Iris pigment epithelial cell (primary cell): ENCODE measurements at places on chromosomes 16 and 17.
A peak's percentile ranks its signal among the peaks of the same experiment; 100 is the strongest.

GRCh38 chr17:80558046-80558445 is 13.4 kb downstream of the RPTOR start:
- DNase-seq = no peak

GRCh38 chr16:86584726-86585721 is 6.7 kb downstream of the FOXL1 start:
- DNase-seq = peak; percentile 76

- no peak for DNase-seq
These were observed 249.6 kb upstream of the AXIN2 start for GRCh38 chr17:65811043-65811442.

DNA sequence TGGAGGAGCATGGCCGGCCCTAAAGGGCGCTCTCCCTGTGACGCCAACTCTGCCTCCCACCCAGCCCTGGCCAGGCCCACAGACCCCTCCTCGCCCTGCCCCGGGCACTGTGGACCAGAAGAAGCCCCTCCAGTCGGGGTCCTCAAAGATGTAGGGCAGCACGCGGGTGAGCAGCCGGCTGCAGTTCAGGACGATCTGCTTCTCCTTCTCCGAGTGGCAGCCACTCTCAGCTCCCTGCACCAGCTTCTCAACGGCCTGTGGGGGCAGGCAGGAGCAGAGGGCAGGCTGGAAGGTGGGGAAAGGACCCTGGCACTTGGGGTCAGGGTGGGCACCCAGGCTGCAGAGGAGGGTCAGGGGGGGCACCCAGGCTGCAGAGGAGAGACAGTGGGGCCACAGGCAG is 8.9 kb downstream of the HID1 start:
- DNase-seq = no peak

DNA sequence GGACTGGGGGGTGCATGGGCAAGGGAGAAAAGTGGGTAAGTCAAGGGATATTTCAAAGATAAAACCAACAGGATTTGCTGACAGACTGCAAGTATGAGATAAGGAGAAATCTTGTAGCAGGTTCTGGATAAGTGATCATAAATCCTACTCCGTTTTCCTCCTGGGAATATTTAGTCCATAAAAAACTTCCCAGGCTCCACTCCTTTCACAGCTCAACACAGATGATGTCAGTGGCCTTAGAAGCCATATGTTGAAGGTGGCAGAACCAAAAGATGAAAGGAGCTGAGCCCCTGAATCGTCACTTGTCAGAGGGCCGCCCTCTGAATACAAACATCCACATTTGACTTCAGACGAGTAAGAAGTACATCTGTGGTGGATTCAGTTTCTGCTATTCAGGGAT is 71.7 kb downstream of the GRIN2A start:
- no peak for DNase-seq

- no peak for DNase-seq
These were observed 293.1 kb upstream of the FOXF1 start for GRCh38 chr16:86217001-86217890.

DNA sequence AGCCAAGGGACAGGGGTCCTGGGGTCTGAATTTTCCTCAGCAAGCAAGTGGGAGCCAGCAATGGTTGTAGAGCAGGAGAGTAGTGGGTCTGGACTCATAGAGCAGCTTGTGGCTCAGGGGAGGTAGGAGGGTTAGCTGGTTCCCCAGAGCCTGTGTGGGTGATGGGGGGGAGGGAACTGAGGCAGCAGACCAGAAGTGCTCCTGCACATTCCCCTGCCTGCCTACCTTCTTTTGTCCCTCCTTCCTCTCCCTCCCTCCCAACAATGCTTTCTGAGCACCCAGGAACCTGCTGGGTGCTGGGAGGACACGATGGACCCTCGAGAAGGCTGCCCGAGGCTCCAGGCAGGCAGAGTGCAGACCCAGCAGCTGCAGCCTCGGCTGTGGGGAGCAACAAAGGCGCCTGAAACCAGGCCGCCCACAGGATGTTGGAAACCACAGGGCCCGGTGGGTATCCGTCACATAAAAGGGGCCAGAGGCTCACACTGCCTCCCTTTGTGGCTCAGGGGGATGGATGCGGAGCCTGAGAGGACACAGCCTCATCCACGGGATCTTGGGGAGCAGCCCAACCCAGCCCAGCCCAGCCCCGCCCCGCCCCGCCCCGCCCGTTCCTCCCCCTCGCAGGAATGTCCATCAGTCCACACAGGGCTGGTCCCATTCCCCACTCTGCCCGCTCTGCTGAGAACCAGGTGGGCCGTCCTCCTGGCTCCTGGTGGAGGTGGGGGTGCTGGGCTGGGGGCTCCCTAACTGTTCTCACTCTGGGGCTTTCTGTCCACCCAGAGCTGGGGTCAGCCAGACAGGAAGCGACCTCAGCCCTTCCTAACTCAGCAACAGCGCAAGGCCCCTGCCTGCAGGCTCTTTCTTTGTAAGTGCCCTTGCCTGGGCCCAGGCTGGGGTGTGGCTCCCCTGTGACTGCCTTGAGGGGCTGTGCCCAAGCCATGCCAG is 1.7 kb upstream of the NLRC3 start:
- DNase-seq = no peak

DNA sequence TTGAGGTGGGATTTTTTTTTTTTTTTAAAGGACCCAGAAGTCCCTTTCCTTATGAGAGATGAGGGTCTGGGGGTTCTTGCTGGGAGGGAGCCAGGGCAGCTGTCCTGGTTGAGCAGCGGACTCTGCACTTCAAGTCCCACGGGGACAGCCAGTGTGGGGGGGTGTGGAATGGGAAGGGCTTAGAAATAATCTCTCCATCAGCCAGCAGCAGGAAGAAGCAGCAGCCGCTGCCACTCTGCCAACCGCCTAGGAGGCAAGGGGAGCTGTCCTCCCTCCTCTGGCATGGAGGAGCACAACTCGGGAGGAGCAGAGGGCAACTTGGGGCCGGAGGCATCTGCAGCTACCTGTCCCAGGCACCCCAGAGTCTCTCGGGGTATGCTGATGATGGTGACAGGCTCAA is at the start of gene KCNG4:
TSS of gene KCNG4 (minus strand) at position 104 of the 400 bp plus-strand sequence. CDS start 2,527 bp downstream, outside the sequence.
- no peak for DNase-seq

DNA sequence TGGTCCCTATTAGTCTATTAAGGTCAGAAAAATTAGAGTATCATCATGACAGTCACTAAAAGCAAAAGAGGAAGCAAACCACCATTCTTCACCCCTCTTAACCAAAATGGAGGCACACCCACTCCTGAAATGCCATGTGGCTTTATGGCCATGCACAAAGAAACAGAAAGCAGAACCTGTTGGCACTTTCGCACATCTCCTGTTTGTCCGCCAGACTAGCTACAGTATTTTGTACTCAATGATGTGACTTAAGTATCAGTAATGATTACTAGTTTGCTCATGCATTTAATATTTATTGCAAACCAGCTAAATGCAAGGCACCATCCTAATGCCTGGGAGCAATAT is 70.2 kb upstream of the GNAO1 start:
- DNase-seq = no peak

- no peak for DNase-seq
These were observed 9.2 kb upstream of the TNFRSF13B start for GRCh38 chr17:16980813-16981731.

- DNase-seq = no peak
These were observed 33.1 kb upstream of the PHB1 start for GRCh38 chr17:49447628-49448302.

GRCh38 chr16:17369421-17370222 is 101.1 kb downstream of the XYLT1 start:
- no peak for DNase-seq

DNA sequence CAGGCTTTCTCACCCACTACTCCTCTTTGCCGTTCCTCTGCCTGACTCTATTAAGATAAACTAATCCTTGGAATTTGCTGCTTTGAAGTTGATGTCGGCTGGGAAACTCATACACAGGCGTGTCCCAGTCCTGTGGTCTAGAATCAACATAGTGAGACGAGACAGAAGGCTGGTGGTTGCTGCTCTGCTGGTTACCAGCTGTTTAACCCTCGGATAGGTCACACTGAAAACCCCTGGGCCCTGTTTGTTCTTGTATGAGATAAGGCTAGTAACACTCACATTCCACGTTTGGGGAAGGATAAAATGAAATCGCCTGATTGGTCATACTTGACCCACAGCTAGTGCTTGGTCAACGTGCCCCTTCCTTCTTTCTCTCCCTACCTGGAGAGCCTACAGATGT is 517.0 kb downstream of the CDH13 start:
- peak; percentile 82 for DNase-seq

DNA sequence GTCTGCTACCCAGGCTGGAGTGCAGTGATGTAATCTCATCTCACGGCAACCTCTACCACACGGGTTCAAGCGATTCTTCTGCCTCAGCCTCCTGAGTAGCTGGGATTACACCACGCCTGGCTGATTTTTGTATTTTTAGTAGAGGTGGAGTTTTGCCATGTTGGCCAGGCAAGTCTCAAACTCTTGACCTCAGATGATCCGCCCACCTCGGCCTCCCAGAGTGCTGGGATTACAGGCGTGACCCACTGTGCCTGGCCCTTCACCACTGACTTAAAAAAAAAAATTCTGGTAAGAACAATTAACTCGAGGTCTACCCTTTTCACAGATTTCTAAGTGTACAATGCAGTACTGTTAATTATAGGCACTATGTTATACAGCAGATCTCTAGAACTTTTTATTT is 279.4 kb downstream of the PARN start:
- DNase-seq = no peak

- no peak for DNase-seq
These were observed 39.4 kb downstream of the WDR45B start for GRCh38 chr17:82608816-82609215.

DNA sequence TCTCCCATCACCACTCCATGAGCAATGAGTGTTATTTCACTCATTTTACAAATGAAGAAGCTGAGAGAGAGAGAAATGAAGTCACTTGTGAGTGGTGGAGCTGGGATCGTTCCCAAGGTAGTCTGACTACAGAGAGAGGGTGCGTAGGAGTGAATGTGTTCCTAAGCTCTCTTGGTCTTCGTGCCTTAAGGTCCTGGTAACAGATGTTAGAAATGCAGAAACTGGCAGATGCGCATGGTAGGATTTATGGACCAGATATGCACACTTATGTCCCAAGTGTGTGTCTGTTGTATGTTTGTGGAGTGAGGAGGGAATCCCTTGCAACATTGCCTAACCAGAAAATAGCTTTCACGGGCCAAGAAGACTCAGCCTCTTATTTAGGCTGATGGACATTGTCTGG is 93.2 kb upstream of the ZNF469 start:
- DNase-seq = no peak

GRCh38 chr16:49422896-49423295 is 49.3 kb downstream of the C16orf78 start:
- DNase-seq = no peak

DNA sequence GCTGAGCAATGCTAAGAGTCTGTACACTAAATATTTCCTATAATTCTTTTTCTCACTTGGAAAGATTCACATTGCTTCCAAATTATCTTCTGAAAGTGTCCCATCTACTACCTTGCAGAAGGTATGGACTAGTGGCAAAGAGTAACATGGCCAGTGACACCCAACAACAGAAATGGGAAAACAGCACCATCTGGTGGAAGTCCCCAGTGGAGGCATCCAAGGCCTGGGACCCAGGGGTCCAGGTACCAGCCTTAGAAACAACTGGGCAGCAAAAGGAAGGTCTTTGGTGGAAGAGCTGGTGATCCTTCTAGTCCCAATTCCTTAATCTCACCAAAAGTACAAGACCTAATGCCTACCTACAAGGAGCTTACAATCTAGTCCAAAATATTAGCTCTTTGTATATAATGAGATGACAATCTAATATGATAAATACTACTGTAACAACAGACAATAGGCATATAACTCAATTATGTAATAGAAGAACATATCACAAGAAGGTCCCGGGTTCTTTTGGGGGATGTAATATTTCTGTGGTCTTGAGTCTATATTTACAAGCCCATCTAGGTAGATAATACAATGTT is 55.3 kb downstream of the SKAP1 start:
- DNase-seq = no peak

GRCh38 chr16:8026450-8026849 is 563.9 kb downstream of the TMEM114 start:
- DNase-seq = no peak

GRCh38 chr16:50329446-50330189 is 39.2 kb downstream of the BRD7 start:
- DNase-seq = no peak

- no peak for DNase-seq
These were observed 58.8 kb downstream of the NFATC3 start for GRCh38 chr16:68144008-68144407.

DNA sequence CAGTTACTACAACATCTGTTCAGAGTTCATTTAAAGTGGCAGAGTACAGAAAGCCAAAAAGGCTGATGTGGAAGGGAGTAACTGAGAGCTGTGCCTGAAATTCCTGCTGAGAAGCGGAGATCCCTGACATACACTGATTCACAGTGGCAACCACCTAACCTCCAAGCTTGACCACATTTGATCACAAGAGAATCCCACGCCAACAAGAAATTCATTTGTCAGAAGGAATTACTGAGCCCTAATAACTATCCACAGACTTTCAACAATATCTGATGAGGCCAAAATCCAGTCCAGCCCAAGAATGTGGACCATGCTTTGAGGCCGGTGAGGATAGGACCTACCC is 168.5 kb upstream of the RPH3AL start:
- peak; percentile 69 for DNase-seq

GRCh38 chr16:67389911-67390815 is 3.1 kb downstream of the TPPP3 start:
- no peak for DNase-seq

DNA sequence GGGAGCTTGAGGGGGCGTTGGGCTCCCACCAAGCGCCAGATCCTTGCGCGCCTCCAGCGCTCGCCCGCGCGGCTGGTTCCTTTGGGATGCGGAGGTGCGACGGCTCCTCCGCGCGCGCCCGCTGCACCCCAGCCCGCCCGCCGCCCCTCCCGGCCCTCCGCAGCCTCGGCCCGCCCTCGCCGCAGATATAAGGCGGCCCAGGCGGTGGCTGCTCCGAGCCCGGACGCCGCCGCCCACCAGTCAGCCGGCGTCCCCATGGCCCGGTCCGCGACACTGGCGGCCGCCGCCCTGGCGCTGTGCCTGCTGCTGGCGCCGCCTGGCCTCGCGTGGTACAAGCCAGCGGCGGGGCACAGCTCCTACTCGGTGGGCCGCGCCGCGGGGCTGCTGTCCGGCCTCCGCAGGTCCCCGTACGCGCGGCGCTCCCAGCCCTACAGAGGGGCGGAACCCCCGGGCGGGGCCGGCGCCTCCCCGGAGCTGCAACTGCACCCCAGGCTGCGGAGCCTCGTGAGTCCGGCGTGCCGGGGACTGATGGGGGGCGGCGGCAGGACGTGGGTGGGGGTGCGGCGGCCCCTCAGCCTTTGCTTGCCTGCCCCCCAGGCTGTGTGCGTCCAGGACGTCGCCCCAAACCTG is at the start of gene NPB:
TSS of gene NPB (plus strand) at position 216 of the 630 bp plus-strand sequence. CDS start at position 256, 40 bp downstream.
- no peak for DNase-seq
